ENCODE measurements at places on chromosomes 1 and 21.

DNA sequence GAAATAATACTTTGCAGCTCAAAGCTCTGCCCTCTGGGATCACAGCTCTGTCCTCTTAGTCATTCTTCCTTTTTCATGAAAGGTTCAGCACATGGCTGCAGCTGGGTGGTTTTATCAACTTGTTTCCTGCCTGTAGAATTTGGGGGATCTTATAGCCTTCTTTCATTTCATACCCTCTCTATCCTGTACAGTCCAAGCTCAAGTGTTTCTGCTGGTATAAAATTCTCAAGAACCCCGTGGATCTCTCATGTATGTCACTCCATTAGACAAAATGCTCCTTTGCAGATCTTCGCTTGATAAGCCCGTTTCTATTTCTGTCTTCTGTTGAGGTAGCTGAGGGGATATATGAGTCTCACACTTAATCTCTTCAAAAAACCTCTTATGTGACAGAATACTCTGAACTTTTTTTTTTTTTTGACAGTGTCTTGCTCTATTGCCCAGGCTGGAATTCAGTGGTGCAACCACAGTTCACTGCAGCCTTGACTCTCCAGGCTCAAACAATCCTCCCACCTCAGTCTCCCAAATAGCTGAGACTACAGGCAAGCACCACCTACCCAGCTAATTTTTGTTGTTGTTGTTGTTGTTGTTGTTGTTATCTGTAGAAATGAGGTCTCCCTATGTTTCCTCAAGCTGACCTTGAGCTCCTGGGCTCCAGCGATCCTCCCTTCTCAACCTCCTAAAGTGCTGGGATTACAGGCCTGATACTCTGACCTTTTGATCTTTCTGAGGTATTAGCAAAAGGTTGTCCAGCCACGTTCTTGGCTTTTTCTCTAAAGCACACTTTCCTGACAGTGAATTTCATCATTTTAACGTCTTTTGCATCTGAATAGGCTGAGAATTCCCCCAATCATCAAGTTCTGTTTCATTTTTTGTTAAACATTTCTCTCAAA, 24.6 kb upstream of the COL9A2 start:
- DNase-seq = no peak

- no peak for DNase-seq
Observed at GRCh38 chr1:67540025-67540732, 110.0 kb upstream of the SERBP1 start.

DNA sequence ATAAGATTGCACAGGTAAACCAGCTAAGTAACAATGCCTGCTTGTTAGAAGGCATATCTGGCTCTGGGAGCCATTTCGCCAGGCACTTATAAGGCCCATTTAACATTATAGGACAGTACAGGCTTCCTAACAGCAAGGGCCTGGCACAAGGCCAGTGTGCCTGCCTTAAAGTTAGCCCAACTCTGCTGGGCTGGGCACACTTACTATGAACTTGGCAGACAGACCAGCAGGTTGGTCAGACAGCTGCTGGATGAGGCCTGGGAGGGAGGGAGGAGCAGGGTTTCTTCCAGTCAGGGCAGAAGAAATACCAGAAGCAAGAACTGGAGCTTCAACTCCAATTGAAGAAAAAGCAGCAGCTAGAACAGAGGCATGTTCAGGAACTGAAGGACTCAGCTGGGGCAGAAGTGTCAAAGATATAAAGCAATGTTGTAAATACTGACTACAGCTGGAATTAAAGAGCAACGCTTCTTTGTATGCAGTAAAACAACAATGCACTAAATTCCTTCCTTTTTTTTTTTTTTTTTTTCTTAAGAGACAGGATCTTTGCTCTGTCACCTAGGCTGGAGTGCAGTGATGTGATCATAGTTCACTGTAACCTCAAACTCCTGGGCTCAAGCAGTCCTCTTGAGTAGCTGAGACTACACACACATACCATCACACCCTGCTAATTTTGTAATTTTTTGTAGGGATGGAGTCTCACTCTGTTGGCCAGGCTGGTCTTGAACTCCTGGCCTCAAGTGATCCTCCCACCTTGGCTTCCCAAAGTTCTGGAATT, 4.9 kb downstream of the CACHD1 start:
- DNase-seq = no peak

DNA sequence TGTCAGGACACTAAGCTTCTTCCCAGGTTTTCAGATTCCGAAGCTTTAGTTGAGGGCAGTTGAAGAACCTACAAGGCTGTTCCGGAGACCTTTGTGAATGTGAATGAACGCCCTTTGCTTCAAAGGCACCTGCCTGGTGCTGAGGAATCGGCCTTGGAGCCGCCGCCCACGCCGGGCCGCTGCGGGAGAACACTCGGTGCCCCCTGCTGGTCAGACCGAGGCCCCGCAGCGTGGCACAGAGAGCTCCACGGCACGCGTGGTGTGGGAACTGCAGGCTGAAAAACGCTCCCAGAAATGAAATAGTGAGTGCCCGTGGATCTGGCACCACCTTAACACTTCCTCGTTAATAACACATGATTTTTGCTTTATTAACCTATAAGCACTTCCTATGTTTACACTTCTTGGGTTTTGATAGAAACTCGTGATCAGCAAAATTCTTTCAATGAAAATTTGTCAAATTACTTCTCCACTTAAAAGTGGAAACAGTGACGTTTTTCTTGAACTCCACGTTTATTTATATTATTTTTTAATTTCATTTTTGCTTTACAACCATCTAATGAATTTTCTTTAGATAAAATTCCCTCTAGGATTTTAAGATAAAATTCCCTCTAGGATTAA, 460.6 kb downstream of the DSCAM start:
- DNase-seq = no peak

- DNase-seq = no peak
Observed at GRCh38 chr1:206058927-206059292, 5.9 kb downstream of the RHEX start.

GRCh38 chr1:113912594-113913311, 7.6 kb downstream of the DCLRE1B start:
- DNase-seq = no peak

GRCh38 chr1:11519629-11520031, 40.7 kb downstream of the DISP3 start:
- DNase-seq = no peak

GRCh38 chr21:20997636-20998455, at the start of gene NCAM2:
TSS of gene NCAM2 (plus strand) at chr21:20998409.
- peak; percentile 20 for DNase-seq

DNA sequence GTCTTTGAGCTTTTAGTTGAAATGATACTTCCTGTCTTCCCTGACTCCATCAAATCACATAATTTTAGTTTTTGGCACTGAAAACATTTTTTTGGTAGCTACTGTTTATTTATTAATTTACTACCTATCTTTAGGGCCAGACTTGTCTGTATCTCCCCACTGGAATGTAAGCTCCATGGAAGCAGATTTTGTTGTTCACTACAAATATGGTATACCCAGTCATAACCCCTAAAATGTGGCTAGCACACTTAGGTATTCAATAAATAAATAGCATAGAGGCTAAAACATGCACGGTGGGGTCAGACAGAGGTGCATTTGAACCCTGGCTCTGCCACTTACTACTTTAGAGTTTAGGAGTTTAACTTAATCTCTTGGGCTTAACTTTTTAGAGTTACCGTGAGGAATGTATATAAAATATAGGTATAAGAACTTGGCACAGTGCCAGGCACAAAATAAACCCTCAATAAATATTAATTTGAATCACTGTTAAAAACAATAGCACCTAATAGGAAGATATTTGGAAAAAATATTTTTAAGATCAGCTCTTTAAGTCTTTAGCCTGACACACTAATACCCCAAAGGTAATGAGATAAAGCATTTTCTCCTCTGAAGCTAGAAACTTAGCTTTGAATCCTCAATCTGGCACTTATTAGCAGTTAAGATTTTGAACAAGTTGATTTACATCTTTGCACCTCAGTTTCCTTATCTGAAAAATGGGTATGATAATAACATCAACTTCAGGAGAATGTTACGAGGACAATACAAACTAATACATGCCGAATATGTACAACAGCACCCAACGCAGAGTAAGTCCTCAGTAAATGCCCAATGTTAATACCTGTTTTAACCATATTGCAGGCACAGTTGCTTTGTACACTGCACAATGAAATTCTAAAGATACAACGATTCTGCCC, 59.6 kb upstream of the HP1BP3 start:
- DNase-seq = no peak

DNA sequence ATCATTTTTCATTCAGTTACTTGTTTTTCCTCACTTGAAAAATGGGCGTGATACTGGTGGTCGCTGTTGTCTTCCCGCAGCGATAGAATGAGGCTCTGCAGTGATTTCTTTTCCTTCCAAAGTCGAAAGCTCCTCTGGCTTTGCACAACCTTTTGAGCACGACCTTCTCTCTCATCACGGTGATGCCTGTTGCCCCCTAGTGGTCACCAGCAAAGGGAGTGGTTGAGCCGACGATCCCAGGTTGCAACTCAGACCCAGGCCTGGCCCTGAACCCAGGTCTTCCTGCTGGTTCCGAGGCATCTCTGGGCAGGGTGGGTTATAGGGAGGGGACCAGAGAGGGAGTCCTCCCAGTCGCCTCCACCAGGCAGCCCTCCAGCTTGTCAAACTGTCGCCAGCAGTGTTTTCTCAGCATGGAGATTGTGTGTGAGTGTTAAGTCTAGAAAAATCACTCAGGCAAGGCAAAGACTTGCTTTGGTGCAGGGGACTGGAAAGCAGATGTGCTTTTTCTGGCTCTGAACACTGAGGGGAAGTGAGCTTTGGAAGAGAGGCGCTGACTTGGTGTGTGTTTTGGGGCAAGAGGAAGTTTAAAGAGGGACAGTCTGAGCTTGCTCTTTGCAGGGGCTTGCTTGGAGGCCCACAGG, 285.3 kb downstream of the CAMTA1 start:
- DNase-seq = peak; percentile 9

DNA sequence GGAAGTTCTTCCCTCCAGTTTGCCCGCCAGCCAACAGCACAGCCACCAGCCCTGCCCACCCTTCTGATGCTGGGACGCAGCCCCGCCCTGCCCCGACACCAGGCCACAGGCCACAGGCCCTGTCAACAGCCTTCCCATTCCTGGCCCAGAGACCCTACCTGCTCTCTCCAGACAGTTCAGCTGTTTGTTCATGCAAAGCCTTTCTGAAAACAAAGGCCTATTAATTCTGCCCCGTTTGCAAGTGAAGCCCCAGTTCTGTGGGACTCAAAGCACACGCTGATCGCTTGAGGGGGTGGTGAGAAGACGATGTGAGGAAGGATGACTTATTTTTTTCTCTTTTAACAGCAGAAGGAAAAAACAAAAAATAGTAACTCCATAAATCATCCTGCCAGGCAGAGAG, 55.4 kb upstream of the KIF26B start:
- DNase-seq = no peak

GRCh38 chr1:31244326-31244725, 4.6 kb upstream of the NKAIN1 start:
- DNase-seq = no peak

DNA sequence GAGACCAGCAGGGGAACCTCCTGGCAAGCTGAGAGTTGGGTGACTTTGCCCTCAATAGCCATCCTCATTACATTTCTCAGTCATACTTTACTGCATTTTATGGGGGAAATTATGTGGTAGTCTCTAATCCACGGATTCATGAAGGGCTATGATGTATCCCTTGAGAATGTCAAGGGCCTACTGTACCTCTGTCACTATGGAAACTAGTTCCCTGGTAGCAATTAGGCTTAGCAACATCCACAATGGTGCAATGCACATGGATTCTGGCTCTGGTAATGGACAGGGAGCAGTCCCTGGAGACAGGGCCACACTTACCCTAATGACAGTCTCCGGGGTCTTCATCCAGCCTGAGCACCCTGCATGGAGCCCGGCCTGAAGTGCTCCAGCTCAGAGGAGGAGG, 26.5 kb downstream of the LRRN2 start:
- DNase-seq = no peak

DNA sequence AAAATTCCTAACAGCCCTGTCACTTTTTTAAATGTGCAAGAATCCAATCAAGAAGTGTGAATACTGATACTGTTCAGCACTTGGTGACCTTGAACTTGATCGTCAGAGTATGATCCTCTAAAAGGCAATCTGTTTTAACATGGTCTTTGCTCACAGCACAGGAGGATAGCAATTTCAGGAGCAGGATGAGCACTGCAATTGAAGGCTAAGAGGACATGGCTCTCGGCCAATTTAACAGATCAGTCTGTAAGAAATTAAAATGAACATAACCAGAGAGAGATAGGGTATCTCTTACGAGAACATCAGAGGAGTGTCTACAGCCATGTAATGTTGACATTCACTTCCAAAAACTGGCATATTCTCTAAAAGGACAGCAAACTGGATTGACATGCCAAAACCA, 243.1 kb downstream of the LTN1 start:
- no peak for DNase-seq

- peak; percentile 11 for DNase-seq
Observed at GRCh38 chr1:244863491-244864252, 671 bp downstream of the HNRNPU start.

DNA sequence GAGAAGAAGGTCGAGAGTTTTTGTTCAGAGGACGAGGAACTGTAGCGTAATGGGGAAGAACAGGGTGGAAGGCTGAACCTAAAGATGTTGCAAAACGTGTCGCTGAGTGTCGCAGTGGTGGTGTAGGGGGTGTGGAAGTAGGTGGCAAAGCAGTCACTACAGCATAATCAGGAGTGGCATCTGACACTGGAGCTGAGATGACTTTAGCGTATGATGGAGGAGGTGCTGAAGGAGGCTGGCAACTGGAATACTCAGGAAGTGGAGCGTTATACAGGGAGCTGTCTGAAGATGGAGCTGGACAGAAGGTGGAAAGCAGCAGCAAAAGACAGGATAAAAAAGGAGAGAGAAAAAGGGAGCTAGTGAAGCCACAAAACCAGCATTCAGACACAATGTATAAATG, 89.9 kb upstream of the LBR start:
- DNase-seq = no peak

GRCh38 chr1:90795431-90795830, 78.3 kb upstream of the BARHL2 start:
- no peak for DNase-seq

DNA sequence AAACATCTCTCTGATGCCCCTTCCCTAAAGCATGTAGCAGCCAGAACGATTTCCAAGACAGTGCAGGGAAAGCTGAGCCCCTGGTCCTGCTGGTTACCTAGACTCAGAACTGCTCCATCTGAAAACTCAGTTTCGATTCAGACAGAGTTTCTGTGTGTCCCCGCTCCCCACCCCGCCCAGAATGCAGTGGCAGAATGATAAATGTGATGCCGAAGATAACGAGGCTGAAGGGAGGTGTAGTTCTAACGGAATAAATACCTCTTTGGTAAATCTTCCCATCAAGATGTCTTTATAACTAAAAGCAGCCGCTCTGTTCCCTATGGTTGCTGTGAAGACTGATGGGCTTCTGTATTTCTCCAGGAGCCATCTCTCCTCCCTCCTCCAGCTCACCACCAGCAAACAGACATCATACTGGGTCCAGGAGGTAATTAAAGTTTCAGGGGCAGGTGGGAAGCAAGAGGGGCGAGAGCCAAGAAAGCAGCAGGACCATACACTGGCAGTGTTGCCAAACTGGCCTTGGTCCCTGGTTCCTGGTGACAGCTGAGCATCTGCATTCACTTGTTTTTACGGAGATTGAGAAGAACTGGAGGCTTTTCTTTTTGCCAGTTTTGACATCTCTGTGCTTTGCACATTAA, 76.9 kb downstream of the DDX20 start:
- no peak for DNase-seq

GRCh38 chr1:38093569-38094520, 47.3 kb upstream of the POU3F1 start:
- no peak for DNase-seq

All from stimulated activated CD8-positive, alpha-beta memory T cell treated with anti-CD3 and anti-CD28 coated beads, Interleukin-2, amount 100 ng/mL, for 1 hour (primary cell).